Left renal pelvis (tissue), 4 donors: ENCODE measurements at places on chromosomes 7 and 10.

- no peak for DNase-seq
Measured at GRCh38 chr10:132546567-132547420, 9.2 kb downstream of the INPP5A start.

- DNase-seq = no peak
Measured at GRCh38 chr7:46170021-46170420, 248.9 kb upstream of the IGFBP3 start.

DNA sequence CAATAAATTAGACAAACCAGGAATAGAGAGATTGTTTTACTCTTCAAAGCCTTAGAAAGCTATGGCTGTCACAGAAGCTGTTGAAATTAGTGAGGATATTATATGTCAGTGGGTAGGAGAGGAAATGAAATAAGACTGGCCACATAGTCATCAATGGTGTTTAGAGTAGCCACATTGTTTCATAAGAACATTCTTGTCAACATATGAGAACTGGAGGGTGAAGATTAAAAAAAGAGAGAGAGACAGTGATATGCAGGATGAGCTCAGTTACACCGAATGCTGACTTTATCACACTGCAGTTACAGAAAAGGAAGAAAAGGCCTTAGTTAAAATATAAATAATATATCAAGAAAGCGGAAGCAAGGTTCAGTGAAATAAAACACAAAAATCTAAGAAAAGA is 412.0 kb downstream of the CNTNAP2 start:
- DNase-seq = no peak

- DNase-seq = peak; percentile 62
Measured at GRCh38 chr7:22193450-22193983, 163.4 kb downstream of the RAPGEF5 start.

DNA sequence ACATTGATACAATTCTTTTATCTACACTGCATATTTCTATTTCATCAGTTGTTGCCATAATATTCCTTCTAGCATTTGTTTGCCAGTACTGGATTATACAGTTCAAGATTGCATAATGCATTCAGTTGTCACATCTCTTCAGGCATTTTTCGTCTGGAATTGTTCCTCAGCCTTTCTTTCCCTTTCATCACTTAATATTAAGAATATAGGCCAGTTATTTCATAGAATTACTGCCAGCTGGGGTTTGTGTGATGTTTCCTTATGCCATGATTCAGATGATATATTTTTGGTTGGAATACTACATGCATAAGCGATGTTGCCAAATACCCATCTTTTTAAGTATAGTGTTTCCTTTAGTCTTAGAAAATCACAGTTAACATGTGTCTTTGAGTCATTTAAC is 20.8 kb downstream of the KIFBP start:
- DNase-seq = no peak

- DNase-seq = no peak
Measured at GRCh38 chr7:101814991-101815825, 2.2 kb upstream of the CUX1 start.

DNA sequence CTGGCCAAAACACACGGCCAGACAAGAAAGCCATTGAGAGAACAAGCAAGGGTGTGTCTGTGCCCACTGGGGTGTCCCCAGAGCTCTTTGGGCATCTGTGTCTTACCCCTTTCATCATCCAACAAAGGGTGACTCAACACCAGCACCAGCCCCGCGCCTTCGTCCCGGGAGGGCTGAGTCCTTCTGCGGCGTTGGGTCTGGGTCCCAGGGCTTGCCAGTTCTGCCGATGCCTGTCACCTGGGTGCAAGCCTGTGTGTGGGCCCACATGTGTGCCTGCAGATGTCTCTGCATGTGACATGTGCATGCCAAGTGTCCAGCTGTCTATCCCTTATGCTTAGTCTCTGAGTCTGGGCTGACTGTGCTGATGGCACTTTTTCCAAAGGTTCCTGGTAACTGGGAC is 24.4 kb upstream of the ELN start:
- DNase-seq = no peak

DNA sequence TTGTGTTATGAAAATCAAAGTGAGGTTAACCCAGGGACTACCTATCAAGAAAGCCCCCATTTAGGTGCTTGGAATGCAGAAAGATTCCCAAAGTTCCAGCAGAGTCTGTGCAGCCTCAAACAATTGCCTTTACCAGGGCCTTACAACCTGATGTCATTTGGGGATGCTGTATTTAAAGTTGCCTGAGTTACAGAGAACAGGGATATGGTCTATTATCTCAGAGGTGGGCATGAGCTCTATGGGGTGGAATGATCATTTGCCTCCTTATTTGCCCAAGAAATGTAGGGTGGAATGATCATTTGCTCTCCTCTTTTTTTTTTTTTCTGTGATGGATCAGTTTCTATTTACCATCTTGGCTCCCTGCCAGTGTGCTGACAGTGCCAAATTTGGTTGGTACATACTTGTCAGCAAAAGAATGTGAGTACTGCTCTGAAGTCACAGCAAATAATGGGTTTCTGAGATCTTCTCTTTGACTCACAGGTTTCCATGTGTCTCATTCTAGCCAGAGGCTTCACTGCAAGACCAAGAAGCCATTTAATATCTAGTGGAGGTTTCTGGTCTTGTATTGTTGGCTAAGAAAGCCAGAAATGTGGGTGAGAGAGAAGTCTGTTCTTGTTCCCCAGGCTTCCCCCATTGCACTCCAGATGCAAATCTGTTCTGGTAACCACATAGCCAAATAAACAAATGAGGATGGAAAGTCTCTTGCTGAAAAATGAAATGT is 45.5 kb upstream of the ZNRF2 start:
- DNase-seq = no peak

DNA sequence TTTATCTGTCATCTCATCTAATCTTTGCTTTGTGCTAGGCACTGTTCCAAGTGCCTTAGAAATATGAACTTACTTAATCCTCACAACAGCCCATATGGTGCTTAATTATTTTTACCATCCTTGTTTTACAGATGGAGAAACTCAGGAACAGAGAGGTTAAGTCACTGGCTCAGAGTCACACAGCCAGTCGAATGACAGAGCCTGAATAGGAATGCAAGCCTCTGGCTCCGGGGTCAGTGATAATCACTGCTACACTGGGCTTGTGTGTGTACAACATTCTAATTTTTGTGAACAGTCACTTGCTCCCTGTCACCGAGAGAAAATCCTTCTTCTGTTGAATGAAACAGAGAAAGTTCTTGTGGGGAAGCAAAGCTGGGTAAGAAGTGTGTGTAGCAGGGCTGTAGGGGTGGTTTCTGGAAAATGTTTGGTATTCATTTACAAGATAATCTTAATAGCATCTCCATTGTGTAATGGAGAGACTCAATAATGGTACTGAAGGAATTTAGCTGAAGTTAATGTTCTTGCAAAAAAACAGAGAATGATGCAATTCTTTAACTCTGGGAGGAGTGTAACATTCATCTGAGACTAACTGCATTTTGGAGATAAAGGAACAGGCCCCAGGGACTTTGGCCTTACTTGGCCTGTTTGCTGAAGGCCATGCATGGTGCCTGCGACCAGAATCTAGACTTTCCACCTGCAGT is 290.6 kb downstream of the FRMD4A start:
- DNase-seq = no peak

- no peak for DNase-seq
Measured at GRCh38 chr10:86958901-86959736, 720 bp downstream of the SNCG start.

- DNase-seq = no peak
Measured at GRCh38 chr7:88760136-88760515, 626 bp downstream of the ZNF804B start.

GRCh38 chr7:78563191-78563590 is 764.6 kb downstream of the PHTF2 start:
- DNase-seq = no peak

GRCh38 chr7:107170051-107170915 is 1.5 kb downstream of the HBP1 start:
- DNase-seq = no peak

GRCh38 chr7:28157076-28157745 is 23.4 kb downstream of the JAZF1 start:
- no peak for DNase-seq

GRCh38 chr7:130970696-130971095 is 236.7 kb upstream of the KLF14 start:
- DNase-seq = no peak

GRCh38 chr7:143256932-143257331 is 6.3 kb upstream of the GSTK1 start:
- no peak for DNase-seq

DNA sequence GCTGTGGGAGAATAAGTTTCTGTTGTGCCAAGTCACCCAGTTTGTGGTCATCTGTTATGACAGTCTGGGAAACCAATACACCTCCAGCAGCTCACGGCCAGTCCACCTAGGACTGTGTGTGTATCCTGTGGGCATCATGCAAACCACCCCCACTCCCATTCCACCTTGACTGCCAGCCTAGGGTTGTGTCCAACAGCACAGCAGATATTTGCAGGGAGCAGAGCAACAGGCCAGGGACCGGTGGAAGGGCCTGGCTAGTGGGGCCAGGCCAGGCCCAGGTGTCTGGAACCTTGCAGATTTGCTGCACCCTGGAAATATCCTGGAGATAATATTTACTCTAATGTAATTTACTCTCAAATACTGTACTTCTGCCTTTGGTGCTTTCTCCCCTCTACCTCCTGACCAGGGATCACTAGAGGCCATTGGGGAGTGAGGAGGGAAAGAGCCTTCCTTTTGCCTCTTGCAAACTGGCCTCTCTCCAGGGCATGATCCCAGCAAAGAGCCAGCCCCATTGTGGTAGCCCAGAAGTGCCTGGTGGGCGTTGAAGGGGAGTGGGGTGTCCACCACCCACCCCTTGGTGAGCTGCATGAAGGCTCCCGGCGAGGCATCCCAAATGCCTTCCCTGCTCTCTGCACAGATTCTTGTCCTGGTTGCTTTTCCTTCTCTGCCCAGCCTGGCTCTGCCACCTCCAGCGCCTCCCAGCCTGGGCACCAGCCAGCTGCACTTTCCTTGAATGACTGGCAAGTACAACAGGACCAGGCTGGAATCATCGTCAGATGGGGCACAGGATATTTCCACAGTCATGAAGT is 15.2 kb upstream of the TPST1 start:
- DNase-seq = no peak

DNA sequence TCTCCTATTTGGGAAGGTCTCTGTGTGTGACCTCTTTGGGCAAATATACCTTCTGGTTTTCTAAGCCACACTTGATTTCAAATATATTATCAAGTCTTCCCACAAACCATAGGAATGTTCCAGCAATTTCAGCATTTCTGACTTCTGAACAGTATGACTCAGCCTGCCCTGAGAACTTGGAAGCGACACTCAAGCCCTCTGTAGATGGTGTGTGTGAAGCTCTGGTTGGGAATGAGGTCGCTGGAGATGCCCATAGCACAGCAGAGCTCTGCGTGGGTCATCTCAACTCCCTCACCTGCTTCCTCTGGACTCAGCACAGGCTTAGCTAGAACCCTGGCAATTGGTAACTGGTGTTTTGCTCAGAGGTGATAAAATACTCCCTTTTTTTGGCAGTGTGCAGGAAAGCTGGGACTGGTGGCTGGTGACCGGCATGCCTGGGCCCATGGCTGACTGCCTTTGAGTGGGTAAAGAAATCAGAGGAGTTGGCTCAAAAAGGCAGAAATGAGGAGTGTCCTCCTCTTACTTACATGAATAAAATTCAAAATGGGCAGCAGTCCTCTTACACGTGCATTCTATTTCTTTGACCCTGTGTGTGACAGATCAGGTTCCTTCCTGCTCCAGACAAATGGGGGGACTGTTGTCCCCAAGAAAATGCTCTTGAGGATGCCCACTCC is 87.5 kb upstream of the NRP1 start:
- no peak for DNase-seq

- peak; percentile 85 for DNase-seq
Measured at GRCh38 chr10:100529475-100530298, at the start of gene NDUFB8. TSS of gene NDUFB8 (minus strand) at chr10:100529871. CDS start at chr10:100529851, 20 bp downstream.

DNA sequence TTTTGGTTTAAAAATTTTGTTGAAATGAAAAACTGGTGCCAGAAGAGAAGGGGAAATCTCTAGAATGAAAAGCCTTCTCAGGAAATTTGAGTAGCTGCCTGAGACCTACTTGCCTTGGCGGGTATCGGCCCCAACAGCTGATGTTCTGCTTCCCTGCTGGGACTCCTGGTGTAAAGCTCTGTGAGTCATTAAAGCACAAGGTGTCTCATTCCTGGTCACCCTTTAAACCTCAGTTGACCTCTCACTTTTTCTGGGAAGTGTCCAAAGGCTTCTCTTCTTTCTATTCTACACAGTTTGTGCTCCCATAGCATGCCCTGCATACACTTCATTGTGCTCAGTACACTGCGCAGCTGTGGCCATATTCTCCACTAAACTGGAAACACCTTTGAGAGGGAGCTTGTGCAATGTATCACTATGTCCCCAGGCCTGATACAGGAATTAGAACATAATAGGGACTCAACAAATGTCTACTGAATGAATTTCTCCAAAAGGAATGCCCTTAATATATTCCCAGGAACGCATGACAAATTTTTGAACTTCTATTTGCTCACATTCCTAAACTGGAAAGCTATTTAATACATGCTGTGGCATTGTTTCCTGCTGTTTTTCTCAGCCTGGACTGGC is 303.9 kb downstream of the SDHAF3 start:
- DNase-seq = no peak

- no peak for DNase-seq
Measured at GRCh38 chr7:69411018-69411417, 187.3 kb upstream of the AUTS2 start.

- no peak for DNase-seq
Measured at GRCh38 chr10:49104323-49104722, 11.0 kb downstream of the VSTM4 start.

DNA sequence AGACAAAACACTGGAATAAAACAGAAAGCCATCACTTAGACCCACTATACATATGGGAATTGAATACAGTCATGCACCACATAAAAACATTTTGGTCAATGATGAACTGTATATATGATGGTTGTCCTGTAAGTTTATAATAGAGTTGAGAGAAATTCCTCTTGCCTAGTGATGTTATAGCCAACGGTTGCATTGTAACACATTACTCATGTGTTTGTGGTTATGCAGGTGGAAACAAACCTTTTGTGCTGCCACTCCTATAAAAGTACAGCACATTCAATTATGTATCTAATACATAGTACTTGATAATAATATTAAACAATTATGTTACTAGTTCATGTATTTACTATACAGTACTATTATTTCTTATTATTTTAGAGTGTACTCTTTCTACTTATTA is 381.2 kb upstream of the MBL2 start:
- no peak for DNase-seq

GRCh38 chr7:115233809-115234208 is 311.9 kb downstream of the MDFIC start:
- DNase-seq = no peak

DNA sequence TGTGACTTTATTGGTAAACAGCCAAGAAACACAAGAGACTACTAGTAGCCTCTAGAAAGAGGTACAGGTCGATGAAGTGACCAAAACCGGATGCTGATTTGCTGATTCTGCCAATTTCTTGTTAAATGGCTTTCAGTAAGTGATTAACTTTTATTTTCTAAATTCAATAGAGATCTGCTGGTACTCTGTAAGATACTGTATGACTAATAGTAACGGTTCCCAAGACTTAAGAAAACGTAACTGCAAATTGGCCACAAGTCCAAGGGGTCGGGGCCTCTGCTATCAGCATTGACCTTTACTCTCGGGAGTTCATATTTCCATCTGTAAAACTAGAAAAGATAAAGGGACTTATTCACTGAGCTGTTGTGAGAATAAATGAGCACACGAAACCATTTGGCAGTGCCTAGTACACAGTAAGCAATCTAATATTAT is 1.4 kb downstream of the FAM3C start:
- DNase-seq = no peak

GRCh38 chr10:60343254-60343653 is 46.4 kb downstream of the ANK3 start:
- no peak for DNase-seq

GRCh38 chr7:2019711-2020511 is 212.8 kb downstream of the MAD1L1 start:
- DNase-seq = no peak

GRCh38 chr10:132063432-132063831 is 2.3 kb upstream of the JAKMIP3 start:
- DNase-seq = no peak
